WTC11 (cell line): ENCODE measurements at places on chromosomes 12 and 14. TPM values are rescaled to one million over a fixed set of nuclear protein-coding genes. Genes with fewer than 3 reads are reported as not detected.

DNA sequence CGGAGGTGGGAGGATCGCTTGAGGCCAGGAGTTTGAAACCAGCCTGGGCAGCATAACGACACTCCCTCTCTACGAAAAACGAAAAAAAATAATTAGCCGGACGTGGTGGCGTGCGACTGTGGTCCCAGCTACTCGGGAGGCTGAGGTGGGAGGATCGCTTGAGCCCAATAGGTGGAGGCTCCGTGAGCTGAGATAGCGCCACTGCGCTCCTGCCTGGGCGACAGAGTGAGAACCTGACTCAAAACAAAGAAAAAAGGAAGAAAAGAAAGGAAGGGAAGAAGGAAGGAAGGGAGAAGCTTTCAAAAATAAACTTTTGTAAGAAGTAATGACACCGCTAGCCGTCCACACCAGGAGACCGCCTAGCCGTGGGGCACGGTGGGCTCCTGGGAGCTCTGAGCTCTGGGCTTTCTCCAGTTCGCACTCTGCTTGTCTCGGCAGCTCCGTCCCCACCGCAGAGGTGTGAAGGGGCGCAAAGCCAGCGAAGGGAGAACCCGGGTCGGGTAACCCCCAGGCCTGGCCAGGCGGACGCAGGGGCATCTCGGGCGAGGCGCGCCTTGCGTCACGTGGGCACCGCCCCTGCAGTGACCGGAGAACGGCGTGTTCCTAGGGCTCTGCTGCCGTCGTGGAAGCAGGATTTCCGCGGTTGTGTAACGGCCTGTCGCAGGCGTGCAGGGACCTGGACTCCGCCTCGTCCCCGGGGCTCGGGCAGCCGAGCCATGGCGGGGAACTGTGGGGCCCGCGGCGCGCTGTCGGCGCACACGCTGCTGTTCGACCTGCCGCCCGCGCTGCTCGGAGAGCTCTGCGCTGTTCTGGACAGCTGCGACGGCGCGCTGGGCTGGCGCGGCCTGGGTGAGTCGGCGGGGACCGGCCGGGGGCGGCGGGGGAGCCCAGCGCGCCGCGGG is at the start of gene IRAK3:
TSS of gene IRAK3 (plus strand) at position 631 of the 902 bp plus-strand sequence. CDS start at position 717, 86 bp downstream.
- H3K4me1 ChIP-seq = peaks cover 2% of the 10 kb centered on the region; the same call in 1 of the 2 replicates
- H3K27ac ChIP-seq = no peak within 1 kb of the TSS
- H3K27me3 ChIP-seq = peaks cover 72% of the 10 kb centered on the region
- H3K4me3 ChIP-seq = peak within 1 kb of the TSS; percentile 62

- no peaks in the 10 kb centered on the region for H3K4me1 ChIP-seq
- H3K27ac ChIP-seq = no peak overlapping the region
- H3K27me3 ChIP-seq = no peaks in the 10 kb centered on the region
- no peaks in the 10 kb centered on the region for H3K36me3 ChIP-seq
- no peak for DNase-seq
- H3K4me3 ChIP-seq = no peak overlapping the region
These were observed 865.7 kb downstream of the SLC6A15 start for GRCh38 chr12:84046859-84047258.

DNA sequence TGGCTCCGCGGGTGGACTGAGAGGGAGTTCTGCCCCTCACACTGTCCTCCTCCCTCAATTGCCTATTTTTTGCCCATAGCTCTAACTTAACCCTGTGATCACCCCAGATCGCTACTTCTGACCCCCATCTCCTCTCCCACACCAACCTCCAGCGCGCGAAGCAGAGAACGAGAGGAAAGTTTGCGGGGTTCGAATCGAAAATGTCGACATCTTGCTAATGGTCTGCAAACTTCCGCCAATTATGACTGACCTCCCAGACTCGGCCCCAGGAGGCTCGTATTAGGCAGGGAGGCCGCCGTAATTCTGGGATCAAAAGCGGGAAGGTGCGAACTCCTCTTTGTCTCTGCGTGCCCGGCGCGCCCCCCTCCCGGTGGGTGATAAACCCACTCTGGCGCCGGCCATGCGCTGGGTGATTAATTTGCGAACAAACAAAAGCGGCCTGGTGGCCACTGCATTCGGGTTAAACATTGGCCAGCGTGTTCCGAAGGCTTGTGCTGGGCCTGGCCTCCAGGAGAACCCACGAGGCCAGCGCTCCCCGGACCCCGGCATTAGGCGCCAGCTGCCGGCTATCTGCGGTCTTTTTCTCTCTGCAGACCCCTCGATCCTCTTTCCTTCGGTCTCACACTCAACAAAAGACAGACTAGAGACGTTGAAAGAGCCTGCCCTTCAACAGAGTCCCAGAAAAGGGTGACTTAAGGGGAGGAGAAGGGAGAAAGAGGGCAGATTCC is 3.0 kb upstream of the TBX3 start:
- peak overlapping the region; percentile 81 for H3K4me3 ChIP-seq
- peaks cover 98% of the 10 kb centered on the region for H3K27me3 ChIP-seq
- no peak for DNase-seq
- no peaks in the 10 kb centered on the region for H3K36me3 ChIP-seq

DNA sequence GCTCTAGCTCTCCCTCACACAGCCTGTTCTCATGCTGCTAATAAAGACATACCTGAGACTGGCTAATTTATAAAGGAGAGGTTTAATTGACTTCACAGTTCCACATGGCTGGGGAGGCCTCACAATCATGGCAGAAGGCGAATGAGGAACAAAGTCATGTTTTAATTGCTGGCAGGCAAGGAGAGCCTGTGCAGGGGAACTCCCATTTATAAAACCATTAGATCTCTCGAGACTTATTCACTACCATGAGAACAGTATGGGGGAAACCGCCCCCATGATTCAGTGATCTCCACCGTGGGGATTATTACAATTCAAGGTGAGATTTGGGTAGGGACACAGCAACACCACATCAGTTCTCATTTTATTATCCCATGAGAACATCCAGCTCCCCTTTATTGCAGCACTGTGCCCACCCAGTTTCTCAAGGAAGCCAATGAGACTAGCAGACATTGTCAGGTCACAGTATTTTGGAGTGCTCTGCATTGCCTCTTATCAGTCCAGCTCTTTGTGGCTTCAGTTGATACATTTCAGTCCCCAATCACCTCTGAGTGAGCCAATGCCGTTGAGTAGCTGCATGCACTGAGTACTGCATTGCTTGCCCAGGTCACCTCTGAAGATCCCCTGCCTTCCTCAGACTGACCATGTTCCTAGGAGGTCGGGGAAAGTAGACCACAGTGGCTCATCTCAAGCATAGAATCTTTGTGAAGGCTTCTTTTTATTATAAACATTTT is 131.2 kb downstream of the CRADD start:
- no peak overlapping the region for H3K4me3 ChIP-seq
- no peak overlapping the region for H3K27ac ChIP-seq
- no peaks in the 10 kb centered on the region for H3K27me3 ChIP-seq
- H3K4me1 ChIP-seq = peaks cover 10% of the 10 kb centered on the region
- DNase-seq = no peak

- H3K27ac ChIP-seq = no peak overlapping the region
- peaks cover 28% of the 10 kb centered on the region for H3K4me1 ChIP-seq
- DNase-seq = peak; percentile 12
- H3K4me3 ChIP-seq = no peak overlapping the region
- no peaks in the 10 kb centered on the region for H3K27me3 ChIP-seq
- H3K36me3 ChIP-seq = peaks cover 6% of the 10 kb centered on the region; the same call in 1 of the 2 replicates
These were observed 30.8 kb upstream of the G2E3 start for GRCh38 chr14:30528119-30528518.

DNA sequence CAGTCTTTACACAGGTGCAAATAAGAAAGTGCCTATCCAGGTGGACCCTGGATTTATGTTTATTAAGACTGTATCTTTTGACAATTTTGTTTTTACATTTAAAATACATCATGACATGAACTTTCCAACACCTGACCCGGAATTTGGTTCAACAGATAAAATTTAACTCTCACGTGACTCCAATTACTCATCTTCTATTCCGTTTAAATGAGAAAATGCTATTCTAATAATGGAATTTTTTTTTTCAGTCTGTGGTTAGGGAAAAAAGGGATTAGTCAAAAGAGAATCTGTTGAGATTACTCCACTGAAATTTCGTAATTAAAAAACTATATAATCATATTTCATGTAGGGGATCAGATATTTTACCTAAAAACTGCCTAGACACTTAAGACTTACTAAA is 11.1 kb downstream of the VPS37B start:
- DNase-seq = no peak
- peaks cover 93% of the 10 kb centered on the region for H3K27me3 ChIP-seq
- H3K4me1 ChIP-seq = peaks cover 42% of the 10 kb centered on the region

DNA sequence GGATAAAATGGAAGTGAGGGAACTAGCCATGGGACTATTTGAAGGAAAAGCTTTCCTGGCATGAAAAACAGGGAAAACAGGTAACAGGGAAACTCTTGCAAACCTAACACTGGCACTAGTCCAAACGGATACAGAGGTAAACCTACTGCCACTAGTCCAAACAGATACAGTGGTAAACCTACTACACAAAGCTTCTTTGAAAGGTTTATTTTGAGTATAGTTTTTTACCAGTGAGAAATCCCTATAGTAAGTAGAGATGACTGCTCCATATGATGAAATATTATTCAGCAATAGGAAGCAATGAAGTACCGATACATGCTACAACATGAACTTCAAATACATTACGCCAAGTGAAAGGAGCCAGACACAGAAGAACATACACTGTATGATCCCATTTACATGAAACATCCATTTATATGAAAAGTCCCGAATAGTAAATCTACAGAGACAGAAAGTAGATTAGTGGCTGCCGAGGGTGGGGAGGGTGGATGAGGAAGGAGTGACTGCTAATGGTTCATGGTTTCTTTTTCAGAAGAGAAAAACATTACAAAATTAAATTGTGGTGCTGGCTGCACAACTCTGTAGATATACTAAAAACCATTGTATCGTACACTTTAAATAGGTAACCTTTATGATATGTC is 25.5 kb downstream of the SPTLC2 start:
- no peak overlapping the region; the same call in 1 of the 2 replicates for H3K27ac ChIP-seq
- H3K27me3 ChIP-seq = no peaks in the 10 kb centered on the region
- H3K4me1 ChIP-seq = peaks cover 8% of the 10 kb centered on the region
- DNase-seq = no peak
- H3K36me3 ChIP-seq = peaks cover 25% of the 10 kb centered on the region

GRCh38 chr14:100649173-100649519 is 61.9 kb upstream of the BEGAIN start:
- no peak overlapping the region for H3K27ac ChIP-seq
- H3K4me1 ChIP-seq = peaks cover 14% of the 10 kb centered on the region
- DNase-seq = no peak
- H3K36me3 ChIP-seq = no peaks in the 10 kb centered on the region
- no peak overlapping the region for H3K4me3 ChIP-seq
- H3K27me3 ChIP-seq = peaks cover 15% of the 10 kb centered on the region

DNA sequence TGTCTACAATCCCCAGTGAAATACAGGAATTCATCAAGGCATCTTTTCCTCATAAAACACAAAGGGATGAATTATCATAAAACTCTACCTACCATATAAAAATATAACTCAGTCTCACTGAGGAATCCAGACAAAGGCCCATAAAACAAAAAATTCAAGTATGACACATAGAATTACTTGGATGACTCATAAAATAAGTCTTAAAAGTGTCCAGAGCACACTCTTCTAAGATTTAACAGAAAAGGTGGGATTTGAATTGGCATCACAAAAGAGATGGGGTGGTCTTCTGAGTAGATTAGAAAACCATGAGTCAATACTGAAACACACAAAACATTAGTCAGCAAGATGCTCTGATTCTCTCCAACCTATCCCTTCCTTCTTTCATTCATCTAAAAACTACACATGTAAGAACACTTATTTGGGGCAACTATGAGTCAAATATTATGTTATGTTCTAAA is 202.7 kb upstream of the GARIN6 start:
- no peak for DNase-seq
- H3K36me3 ChIP-seq = no peaks in the 10 kb centered on the region
- no peaks in the 10 kb centered on the region for H3K27me3 ChIP-seq
- H3K27ac ChIP-seq = no peak overlapping the region

DNA sequence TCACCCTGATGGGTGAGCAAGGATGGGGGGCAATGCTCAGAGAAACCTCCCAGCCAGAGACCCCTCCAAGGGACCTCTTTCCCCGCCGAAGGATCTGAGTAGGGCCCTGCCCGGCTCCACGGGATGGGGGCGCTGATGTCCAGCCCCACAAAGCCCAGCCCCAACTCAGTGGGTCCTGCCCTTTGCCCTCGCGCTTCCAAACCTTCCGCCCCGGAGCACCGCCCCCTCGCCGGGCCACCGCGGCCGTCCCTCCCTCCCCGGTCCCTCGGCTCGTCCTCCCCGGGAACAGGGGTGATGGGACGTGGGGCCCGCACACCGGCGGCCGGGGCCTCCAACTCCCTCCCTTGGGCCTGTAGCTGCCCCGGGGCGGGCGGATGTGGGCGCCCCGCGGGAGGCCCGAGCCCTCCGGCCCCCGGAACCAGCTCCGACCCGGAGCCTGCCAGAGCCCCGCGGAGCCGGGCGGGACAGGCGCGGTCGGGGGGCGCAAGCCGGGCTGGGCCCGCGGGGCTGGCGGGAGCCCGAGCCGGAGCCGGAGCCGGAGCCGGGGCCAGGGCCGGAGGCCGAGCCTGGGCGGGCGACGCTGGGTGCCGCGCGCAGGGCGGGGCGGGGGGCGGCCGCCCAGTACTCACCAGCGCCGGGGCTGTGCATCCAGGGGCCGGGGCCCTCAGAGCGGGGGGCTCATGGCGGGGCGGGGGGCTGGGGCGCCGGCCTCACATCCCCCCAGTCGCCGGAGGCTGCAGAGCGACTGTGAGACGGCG is 386 bp downstream of the HDAC7 start:
- H3K4me1 ChIP-seq = peaks cover 59% of the 10 kb centered on the region
- no peak overlapping the region for H3K27ac ChIP-seq
- H3K27me3 ChIP-seq = peaks cover 12% of the 10 kb centered on the region
- no peaks in the 10 kb centered on the region; the same call in 1 of the 2 replicates for H3K36me3 ChIP-seq
- peak; percentile 77 for DNase-seq

- H3K27ac ChIP-seq = no peak overlapping the region
- H3K4me3 ChIP-seq = no peak overlapping the region
- H3K27me3 ChIP-seq = no peaks in the 10 kb centered on the region
These were observed 35.8 kb downstream of the ATP2A2 start for GRCh38 chr12:110316861-110317260.

DNA sequence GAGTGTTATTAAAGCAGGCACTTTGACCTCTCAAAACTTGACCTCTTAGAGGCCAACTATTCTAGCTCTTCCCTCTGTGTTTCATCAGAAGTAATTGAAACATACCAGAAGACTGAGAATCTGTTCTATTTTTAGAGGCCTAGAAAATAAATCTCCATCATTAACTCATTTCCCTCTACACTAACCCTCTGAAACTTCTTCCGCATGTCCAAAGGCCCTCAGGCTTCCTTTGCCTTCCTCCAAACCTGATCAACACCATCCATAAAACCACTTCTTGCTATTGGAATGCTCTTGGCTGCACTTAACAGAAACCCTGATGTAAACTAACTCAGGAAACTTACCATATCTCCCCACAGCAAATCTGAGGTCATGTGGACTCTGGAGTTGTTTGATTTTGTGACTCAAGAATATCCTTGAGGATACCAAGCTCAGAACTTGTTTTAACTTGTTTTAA is 196.4 kb downstream of the RPAP3 start:
- H3K36me3 ChIP-seq = peaks cover 7% of the 10 kb centered on the region
- no peak overlapping the region for H3K27ac ChIP-seq
- no peak for DNase-seq

The SYCP3 gene
- total RNA-seq = 0.15 TPM in 1 of 3 replicates, not detected in the others

The HAL gene
- total RNA-seq = 0.23 to 0.39 TPM (median 0.32 TPM) in 3 replicates

The ACSS3 gene
- 18.6 to 20.7 TPM (median 20.2 TPM) in 3 replicates for total RNA-seq

The PCNX4 gene
- total RNA-seq = 31.7 to 39.9 TPM (median 37.8 TPM) in 3 replicates

The SERPINA1 gene
- 5.1 to 7.2 TPM (median 6.8 TPM) in 3 replicates for total RNA-seq

The IL26 gene
- not detected in 3 replicates for total RNA-seq

The IKZF4 gene
- 13.6 to 14.9 TPM (median 14.8 TPM) in 3 replicates for total RNA-seq

The KRT81 gene
- total RNA-seq = 0.21 to 0.70 TPM (median 0.34 TPM) in 3 replicates

The TMEM106C gene
- total RNA-seq = 48.3 to 50.8 TPM (median 49.1 TPM) in 3 replicates
